Mesothelial cell of epicardium (in vitro differentiated cells): ENCODE measurements at places on chromosomes 1 and 21. TPM values are rescaled to one million over a fixed set of nuclear protein-coding genes. Genes with fewer than 3 reads are reported as not detected.

GRCh38 chr1:47536646-47537118 is 98.8 kb downstream of the FOXD2 start:
- no peak overlapping the region for H3K4me3 ChIP-seq
- no peak overlapping the region for H3K27ac ChIP-seq
- DNase-seq: no peak
- H3K36me3 ChIP-seq: peaks cover 1% of the 10 kb centered on the region
- peaks cover 35% of the 10 kb centered on the region for H3K4me1 ChIP-seq
- peaks cover 66% of the 10 kb centered on the region for H3K27me3 ChIP-seq

DNA sequence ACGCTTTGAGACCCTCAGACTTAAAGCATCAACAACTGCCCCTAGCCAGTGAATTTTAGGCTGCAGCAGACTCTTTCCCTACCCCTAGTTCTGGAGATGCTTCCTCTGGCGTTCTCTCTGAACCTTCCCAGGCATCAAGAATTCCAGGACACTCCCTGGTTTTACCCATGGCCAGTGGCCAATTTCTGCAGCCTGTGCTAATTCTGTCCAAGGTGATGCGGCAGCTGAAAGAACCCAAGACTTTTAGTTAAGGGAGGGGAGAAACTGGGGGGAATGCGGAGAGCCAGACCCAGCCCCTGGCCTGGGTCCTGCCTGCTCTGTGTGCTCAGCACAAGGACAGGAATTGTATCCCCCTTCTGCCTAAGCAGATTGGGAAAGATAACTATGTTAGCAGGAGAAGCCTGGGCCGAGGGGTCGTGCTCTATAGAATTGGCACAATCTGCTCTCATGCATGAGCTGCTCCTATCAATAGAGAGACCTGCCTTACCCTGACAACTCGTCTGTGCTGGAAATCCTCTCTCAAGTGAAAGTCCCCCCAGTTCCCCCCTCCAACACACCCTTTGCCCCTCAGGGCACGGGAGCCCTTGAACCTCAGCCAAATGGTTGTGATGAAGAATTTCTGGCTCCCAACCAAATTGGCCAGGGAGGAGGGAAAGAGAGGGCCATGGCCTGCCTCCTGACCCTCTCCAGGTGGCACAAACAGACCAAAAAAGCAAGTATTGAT is 5.4 kb upstream of the GJA8 start:
- no peak for DNase-seq
- H3K27me3 ChIP-seq: peaks cover 4% of the 10 kb centered on the region
- H3K4me1 ChIP-seq: peaks cover 19% of the 10 kb centered on the region
- no peak overlapping the region for H3K27ac ChIP-seq
- H3K36me3 ChIP-seq: no peaks in the 10 kb centered on the region

The BGLAP gene
- total RNA-seq: 5.8 to 7.3 TPM (median 6.8 TPM) in 3 replicates

GRCh38 chr1:56034847-56035481 is 544.4 kb downstream of the PLPP3 start:
- H3K27ac ChIP-seq: no peak overlapping the region
- H3K36me3 ChIP-seq: no peaks in the 10 kb centered on the region
- H3K4me3 ChIP-seq: no peak overlapping the region
- peaks cover 10% of the 10 kb centered on the region for H3K4me1 ChIP-seq

- no peaks in the 10 kb centered on the region for H3K27me3 ChIP-seq
- no peaks in the 10 kb centered on the region for H3K36me3 ChIP-seq
- no peak for DNase-seq
- H3K27ac ChIP-seq: no peak overlapping the region
Measured at GRCh38 chr1:79517470-79518224, 511.1 kb upstream of the ADGRL4 start.

The FMOD gene
- 77.3 to 86.0 TPM (median 82.1 TPM) in 3 replicates for total RNA-seq

DNA sequence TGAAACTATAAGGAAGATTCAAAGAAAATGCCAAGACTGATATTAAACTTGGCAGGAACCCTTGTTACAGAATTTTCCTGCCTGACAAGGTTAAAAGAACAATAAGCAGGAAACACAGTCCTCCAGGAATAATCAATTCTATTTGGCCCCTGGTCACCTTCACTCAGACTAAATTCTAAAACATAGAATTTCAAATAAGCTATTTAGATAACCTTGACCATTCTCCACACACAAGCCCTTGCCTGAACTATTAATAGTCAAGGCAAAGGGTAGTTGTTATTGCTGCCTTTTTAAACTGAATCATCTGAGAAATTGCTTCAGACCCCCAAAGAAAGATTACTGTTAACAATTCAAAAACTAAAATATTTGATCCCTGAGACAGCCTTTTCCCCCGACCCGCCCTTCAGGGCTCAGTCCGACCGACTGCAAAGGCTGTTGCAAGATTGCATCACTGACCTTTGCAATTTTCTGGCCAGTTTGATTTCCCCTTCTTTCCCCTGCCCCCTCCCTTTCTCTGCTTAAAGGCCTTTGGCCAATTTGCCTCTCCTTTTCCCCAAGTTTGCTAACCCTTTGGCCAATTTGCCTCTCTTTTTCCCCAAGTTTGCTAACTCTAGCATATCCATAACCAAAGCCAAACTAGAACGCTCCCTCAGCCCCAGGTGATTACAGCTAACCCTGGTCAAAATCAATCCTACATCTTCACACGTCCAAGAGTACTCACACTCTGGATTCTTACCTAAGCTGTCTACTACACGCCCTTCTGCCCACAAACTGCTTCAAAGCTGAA is 1.4 kb upstream of the G0S2 start:
- H3K36me3 ChIP-seq: no peaks in the 10 kb centered on the region
- H3K27ac ChIP-seq: no peak overlapping the region
- peaks cover 15% of the 10 kb centered on the region for H3K4me1 ChIP-seq
- H3K27me3 ChIP-seq: peaks cover 96% of the 10 kb centered on the region
